ENCODE measurements at places on chromosomes 2 and 18. TPM values are rescaled to one million over a fixed set of nuclear protein-coding genes. Genes with fewer than 3 reads are reported as not detected.

Gene FBLN7
- total RNA-seq, result 7.6 TPM

Gene TMX3
- 112 TPM for total RNA-seq

Gene CTNNA2
- under 0.01 TPM for total RNA-seq

Gene TLX2
- total RNA-seq, result under 0.01 TPM

Gene DYSF
- 5.6 TPM for total RNA-seq

Gene TMEM18
- total RNA-seq, result 21.1 TPM

Gene PLGLB1
- total RNA-seq, result not detected

Gene ABCG5
- total RNA-seq, result not detected

Gene DPP4
- 87.2 TPM for total RNA-seq

Gene SCG2
- total RNA-seq, result 1.5 TPM

Data from regular cardiac myocyte (primary cell).